Stimulated activated naive CD8-positive, alpha-beta T cell treated with anti-CD3 and anti-CD28 coated beads, Interleukin-15, amount 100 ng/mL, for 72 hours (primary cell): ENCODE measurements at places on chromosomes 12 and 14.

- DNase-seq: no peak
These were observed 332.0 kb downstream of the PAWR start for GRCh38 chr12:79358716-79359300.

DNA sequence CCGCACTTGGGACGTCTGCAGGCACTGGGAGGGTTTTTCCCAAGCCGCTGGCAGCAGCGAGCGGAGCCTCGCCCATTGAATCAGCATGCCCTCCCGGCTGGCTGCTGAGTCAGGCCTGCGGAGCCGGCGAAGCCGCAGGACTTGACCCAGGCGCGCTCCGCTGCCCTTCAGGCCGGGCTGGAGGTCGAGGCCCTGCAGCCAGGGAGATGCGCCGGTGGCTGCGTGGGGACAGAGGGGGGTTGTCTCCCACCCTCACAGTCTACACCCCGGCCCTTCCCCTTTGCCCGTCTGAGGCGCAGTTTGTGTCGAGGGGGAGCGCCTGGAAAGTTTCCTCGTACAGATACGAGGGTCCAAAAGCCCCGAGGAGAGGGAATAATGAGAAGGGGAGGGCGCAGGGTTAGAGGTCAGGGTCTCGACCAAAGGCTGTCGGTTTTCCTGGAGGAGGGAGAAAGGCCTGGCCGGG lies 759 bp upstream of the KLC1 start:
- peak; percentile 21 for DNase-seq

DNA sequence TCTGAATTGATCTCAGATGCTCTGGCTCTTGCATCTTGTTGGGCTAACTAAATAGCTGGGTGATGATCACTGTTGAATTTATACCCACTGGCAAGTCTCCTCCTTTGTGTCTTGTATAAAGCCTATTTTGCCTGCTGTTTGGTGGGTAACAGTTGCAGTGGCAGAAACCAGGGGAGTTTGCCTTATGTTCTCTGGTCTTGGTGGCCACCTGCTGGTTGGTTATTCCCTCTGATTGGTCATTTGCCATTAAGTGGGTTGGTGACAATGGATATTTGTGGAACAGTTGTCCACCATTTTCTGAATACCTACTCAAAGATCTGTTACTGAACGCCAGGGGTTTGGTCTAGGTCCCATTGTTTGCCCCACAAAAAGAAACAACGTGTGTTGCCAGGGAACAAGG lies 52.1 kb downstream of the AVPR1A start:
- DNase-seq: no peak

DNA sequence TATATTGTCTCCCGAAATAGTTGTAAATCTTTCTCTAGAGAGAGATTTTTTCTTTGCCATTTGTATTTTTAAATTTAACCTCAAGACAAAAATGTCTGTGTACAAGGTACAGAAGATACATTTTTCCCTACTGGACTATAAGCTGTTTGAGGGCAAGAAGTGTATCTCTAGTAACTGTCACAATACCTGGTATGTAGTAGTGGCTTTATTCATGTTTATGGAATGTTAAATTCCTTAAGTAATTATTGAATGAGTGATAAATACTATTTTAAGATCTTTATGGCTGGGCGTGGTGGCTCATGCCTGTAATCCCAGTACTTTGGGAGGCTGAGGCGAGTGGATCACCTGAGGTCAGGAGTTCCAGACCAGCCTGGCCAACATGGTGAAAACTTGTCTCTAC lies 24.4 kb upstream of the CDK17 start:
- DNase-seq: no peak

DNA sequence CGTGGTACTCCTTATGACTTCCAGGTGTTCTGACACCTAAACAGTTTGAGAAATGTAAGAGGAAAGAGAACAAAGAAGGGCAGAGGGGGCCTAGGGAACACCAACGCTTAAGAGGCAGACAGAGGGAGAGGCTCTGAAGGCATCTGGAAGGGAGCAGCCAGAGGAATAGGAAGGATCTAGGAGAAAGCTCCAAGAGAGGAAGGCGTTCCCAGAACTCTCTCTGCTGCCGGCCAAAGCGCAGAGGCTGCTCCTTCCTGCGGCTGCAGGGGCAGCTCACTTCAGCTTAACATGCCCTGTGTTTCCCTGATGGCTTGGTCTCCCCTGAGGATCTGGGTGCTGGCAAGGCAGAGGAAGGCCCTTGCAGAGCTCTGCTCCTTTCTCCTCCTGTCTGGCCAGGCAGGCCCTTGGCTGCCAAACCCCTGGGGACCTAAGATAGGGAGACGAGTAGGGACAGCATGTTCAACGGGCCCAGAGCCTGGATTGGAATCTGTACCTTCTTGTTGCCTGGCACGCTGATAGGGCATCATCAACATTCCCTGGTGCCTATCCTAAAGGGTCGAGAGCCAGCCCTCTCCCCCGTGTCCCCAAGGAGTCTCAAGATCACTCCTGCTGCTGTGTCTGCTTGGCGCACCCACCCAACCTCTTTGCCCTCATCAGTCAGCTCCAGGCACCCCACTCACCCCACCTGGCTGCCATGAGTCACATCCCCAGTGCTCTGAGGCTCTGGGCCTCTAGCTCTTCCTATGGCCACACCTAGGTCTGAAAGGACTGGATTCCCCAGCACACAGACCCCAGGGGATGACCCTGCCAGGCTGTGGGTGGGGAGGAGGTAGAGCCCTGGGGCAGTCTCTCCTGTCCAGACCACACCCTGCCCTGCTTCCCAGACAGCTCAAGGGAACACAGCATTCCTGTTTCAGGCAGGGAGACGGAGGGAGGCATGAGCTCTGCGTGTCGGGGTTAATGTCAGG lies 45.6 kb downstream of the LTBP2 start:
- DNase-seq: no peak

- DNase-seq: no peak
These were observed 70.8 kb downstream of the WNK1 start for GRCh38 chr12:823028-823698.

- no peak for DNase-seq
These were observed 14.2 kb downstream of the SSH1 start for GRCh38 chr12:108843187-108843586.

GRCh38 chr14:43475757-43476156 lies 1031.3 kb downstream of the FSCB start:
- DNase-seq: no peak

DNA sequence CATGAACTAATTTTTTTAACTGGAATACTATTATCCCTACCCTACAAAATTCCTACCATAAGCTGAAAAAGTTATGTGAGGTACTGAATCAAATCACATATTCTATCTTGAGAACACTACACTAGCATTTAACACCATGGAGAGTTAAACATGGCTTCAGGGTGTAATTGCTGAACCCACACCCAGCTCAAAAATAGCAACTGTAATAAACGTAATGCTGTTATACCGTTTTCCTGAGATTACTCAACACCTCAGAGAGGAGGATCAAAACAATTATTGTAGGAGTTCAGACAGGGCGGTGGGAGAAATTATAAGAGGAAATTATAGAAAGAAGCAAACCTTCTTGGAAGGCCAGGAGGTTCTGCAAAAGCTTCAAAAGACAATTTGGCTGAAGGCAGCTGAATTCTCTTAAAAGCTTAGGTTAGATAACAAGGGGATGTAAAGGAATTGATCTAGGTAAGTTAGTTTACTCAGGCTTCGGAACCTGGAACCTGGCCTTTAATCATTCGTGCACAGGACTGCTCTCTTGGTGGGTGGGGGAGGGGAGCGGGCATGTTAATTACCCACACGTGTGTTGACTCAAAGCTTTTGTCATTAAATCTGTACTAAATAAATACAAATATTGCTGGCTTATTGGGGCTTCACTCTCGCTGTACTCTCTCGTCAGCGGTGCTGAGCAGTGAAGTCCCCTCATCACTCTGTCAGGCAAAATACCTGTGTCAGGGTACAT lies 12.1 kb upstream of the IPO8 start:
- DNase-seq: no peak
